Suppressor macrophage (primary cell): ENCODE measurements at places on chromosomes 13 and 19.

DNA sequence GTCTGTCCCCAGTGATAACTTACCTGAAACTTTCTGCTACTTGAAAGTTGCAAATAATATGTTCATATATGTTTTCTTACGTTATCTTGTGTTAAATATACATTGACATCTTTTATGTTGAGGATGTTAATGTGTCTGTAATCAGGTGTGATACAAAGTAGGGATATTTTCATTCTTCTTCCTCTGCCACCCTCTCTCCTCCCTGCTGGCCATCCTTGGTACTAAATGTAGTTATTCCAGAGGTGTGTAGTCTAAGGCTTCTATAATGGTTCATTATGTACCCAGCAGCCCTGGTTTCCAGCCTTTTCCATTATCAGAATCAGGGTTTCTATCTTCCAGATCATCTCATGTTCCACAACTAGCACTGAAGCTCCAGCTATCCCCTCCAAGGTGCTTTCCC, 606.7 kb upstream of the KLHL1 start:
- DNase-seq: no peak

DNA sequence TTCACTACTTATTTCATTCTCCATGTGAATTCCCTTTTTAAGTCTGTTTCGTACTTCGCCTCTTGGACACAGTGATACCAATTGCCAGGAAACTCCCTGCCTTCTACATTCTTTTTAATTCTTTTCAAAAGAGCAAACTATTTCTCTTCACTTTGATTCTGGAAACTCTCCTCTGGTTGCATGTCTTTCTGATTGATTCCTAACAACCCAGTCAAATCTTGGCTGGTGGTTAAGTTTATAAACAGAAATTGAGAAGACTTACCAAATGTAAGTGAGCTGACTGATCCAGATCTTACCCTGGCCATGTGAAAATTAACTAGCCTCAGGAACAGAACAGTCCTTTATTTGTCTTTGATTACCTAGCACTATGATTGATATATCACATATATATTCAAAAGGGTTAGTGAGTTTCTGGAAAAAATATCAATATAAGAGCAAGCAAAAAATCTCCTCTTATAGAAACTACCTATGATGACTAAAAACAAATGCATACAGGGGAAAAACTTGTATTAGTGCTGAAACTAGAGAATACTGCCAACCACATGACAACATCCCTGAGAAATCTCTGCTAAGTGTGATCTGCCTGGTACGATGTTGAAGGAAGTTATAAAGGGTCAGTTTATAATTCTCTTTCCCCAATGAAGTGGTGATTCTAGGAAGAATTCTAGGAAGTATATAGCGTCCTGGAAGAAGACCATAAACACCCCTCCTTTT, 152.6 kb upstream of the HTR2A start:
- DNase-seq: no peak

GRCh38 chr13:75687150-75687763, 51.1 kb downstream of the LMO7 start:
- peak; percentile 31 for DNase-seq

DNA sequence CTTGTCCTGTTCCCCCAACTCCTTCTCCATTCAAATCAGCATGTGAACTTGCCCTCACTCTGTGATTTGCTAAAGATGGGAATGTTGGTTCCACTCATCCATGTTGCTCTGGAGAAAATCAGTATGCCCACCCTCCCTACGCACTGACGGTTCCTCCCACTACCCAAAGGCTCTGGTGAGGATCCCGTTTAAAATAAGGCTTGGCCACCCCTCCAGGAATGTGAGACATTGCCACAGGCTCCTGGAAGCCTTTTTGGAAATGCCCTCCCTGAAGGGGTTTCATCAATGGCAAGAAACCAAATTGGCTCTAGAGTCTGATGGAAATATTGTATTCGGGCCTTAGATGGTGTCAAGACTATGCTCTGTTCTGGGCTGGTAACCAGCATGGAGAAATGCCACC, 187.3 kb downstream of the USP12 start:
- DNase-seq: no peak

GRCh38 chr13:114248011-114248410, 13.3 kb downstream of the CDC16 start:
- DNase-seq: no peak

DNA sequence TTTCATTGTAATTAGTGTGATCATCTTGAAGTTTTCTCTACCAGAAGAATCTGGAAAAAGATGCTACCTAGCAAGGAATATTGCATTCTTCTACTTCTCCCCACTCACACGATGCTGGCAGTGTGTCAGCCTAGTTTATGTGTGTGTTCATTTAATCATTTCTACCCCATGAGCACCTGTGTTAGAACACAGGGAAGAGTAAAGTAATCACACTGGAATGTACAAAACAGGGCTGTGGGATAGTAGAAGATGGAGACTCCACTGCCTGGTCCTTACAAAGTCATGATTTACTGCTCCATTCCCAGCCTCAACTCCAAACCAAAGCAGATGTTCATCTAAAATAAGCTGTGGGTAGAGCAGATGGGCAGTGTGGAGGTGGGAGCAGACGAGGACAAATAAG, 47.7 kb upstream of the RGCC start:
- no peak for DNase-seq
